Activated naive CD4-positive, alpha-beta T cell treated with Interleukin-2 at 50 U/mL for 16 hours (primary cell): ENCODE measurements at places on chromosomes 2 and 18.

- no peak for DNase-seq
Measured at GRCh38 chr2:74444498-74445318, 3.0 kb upstream of the RTKN start.

DNA sequence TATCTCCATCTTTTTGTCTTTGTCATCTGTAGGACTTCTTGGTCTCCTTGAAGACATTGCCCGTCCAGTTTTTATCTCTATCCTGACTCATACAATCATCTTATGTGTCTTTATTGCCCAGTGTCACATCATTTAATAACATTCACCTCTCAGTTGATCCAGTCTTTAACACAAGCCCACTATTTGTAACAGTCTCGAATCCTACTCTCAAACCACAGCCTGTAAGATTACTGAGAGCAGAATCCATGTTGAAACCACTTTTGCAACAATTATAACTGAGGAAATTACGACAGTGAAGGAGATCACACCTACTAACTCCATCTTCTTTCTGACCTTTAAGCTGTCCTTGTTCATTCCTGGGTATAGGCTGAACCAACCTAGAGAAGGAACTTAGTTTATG, 1206.0 kb upstream of the ZEB2 start:
- no peak for DNase-seq

DNA sequence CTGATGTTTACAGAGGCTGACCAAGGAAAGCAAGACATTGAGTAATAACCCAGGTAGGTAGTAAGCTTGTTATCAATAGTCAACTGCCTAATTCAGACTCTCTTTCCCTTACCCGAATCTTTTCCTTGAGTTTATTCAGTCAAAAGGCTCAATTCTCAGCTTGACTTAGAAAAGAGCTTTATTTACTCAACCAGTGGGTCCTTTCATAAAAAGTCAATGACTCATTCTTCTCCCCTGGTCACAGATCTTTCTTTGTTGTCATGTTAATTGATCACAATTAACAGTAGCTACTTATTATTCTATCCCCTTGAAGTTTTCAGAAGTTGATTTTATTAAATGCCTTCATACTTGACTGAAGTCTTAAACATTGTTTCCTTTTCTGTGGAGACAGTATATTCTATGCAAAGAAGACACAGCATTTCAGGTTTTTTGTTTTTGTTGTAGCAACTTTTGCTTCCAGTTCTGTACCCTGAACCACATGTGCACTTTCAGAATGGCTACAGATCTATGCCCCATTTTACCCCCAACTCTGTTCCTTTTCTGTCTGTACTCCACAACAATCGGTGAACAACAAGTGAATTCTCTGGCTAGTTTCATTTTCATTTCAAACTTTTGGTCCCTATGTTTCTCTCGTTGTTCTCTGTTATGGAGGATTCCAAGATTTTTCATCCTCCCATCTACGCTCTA, 428.3 kb downstream of the NCKAP5 start:
- no peak for DNase-seq

DNA sequence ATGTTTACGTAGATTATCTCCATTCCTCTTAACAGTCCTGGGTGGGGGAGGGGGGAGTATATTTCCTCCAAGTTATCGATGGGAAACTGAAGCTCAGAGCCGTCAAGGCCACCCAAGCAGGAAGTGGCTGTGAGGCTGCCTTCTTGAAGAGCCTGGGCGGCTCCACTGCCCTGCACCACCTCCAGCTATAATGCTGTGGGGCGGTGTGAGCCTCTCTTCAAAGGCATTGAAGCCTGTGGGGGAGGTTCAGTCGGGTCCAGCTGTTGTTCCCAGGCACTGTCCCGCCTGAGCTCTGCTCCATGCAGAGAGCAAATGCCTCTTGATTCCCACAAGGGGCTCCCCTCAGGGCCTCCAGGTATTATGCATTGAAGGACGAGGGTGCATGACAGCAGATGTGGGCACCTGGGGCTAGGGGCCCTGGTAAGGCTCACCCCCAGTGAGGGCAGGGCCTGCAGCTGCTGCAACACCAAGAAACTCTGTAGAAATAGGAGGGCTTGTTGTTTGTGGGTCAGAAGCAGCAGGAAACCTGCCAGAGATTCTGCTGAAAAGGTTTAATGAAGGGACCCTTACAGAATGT, 29.5 kb upstream of the LAPTM4A start:
- DNase-seq = no peak

GRCh38 chr2:2422621-2423020, 91.5 kb upstream of the MYT1L start:
- no peak for DNase-seq

DNA sequence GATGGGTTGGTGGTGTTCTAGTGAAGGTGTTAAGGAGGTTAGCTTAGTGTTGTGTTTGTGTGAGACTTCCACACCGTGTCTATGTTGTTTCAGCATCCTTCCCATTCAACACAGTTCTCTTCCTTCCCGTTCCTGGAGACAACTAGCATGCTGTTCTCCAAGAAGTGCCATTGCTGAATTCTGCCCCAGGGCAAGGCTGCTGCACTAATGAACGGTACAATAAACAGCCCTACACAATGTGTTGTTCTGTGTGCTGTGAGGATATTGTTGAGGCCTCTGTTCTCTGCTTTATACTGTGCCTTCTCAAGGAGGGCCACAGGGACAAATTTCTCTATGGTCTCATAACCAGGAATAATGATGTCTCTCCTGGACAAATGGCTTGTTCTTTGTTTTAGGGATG, 39.8 kb upstream of the ZEB2 start:
- DNase-seq = no peak

DNA sequence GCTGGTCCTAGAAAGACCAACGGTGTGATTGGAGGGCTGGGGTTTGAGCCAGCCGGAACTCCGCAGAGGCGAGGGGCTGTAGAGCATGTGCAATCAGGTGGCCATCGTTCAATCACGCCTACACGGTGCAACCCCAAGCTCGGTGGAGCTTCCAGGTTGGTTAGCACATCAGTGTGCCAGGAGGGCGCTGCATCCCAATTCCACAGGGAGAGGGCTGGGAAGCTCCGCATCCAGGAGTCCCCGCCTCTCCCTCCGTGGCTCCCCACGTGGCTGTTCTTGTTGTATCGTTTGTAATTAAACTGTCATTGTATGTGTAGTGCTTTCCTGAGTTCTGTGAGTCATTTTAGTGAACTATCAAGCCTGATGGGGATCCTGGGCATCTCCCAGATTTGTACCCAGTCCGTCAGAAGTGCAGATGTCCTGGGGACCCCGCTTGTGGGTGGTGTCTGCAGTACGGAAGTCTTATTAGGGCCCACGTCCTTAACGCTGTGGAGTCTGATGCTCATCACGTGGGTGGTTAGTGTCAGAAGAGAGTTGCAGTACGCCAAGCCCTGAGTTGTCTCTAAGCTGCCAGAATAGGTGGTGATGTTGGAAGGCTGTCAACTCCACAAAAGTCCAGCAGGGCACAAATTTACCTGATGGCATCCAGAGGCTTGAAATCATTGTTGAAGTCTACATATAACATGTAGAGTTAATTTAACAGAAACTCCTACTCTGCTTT, 20.6 kb upstream of the AMMECR1L start:
- DNase-seq = no peak

DNA sequence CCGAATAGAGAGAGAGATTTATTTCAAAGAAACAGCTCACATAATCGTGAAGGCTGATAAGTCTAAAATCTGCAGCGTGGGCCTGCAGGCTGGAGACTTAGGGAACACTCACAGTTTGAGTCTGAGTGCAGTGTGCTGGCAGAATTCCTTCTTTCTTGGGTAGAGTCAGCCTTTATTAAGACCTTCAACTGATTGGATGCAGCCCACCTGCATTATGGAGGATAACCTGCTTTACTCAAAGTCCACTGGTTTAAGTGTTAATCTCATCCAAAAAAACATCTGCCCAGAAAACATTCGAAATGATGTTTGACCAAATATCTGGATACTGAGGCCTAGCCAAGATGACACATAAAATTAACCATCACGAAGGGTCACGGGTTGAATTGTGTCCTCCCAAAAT, 16.3 kb downstream of the PROC start:
- no peak for DNase-seq

GRCh38 chr18:73645160-73645715, 502.4 kb downstream of the FBXO15 start:
- DNase-seq = no peak
